ENCODE measurements at places on chromosomes 11 and 22.

DNA sequence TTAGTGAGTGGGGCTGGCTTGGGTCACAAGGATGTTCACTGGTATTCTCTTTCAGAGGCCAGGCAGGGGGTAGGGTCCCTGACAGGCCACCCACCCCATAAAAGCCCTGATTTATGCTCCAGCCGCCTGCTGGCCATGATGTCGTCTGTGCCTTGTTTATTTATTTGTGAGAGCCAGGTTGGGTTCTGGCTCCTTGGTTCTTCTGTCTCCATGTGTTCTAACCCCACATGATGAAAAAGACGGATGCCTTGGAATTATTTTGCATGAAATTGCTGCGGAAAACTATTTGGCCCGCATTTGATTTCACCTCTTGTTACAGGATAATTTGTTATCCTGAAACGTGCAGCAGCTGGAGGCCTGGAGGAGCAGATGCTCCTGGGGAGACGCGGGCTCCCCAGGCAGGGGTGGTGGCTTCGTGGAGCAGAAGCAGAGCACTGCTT is 46.3 kb upstream of the WNT11 start:
- DNase-seq = no peak

- no peak for DNase-seq
Measured at GRCh38 chr22:46964773-46965550, 202.5 kb downstream of the TBC1D22A start.

DNA sequence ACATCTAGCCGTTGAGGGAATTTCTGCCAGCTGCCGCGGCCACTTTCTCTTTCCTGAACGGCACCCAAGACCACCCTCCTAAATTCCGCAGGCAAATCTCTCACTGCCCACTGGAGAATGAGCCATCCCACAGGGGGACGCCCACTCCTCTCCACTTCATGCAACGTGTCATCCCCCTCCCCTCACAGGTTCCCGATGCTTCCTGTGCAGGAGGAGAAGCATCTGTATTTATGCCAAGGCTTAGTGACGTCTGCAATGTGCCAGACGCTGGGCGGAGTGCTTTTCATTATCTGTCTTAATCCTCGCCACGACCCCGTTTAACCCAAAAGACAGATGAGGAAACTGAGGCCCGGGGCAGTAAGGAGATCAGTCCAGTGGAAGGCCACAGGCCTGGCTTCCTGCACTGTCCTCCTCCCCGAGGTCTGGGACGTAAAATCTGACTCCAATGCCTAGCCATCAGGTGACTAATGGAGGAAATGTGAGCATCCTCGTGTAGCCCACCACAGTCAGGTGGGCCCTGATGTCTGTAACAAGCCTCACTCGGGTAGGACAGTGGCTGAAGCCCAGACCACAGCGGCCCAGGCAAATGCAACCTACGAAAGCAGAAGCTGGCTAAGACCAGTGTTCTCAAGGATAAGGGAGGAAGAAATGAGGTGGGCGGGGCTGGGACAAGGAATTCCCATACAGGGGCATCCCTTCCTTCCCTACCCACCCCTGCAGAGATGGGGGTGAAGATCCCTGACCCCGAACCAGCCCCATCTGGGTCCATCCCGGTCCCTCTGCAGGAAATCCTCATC is 23.1 kb downstream of the MN1 start:
- DNase-seq = no peak

GRCh38 chr22:32859743-32860142 is 58.2 kb downstream of the TIMP3 start:
- no peak for DNase-seq

DNA sequence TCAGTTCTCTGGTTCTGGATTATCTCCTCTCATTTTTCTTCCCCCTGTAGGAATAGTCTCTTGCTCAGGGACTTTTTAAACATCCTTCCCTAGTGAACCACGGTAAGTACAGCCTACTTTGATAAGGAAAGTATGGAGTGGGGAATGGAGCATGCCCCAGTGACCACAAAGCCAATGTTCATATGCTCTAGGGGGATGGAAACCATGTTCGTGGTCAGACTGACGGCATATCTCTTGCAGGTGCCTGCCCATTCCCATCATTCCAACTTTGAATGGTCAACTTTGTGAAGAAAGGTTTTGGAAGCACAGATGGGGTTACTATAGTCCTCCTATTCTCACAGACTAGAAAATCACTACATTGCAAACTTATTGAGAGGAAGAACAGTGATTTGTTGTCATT is 332.5 kb upstream of the NCAM1 start:
- DNase-seq = no peak

GRCh38 chr11:111001081-111001430 is 244.5 kb upstream of the POU2AF2 start:
- no peak for DNase-seq

- no peak for DNase-seq
Measured at GRCh38 chr22:20058989-20059770, 20.9 kb upstream of the DGCR8 start.

DNA sequence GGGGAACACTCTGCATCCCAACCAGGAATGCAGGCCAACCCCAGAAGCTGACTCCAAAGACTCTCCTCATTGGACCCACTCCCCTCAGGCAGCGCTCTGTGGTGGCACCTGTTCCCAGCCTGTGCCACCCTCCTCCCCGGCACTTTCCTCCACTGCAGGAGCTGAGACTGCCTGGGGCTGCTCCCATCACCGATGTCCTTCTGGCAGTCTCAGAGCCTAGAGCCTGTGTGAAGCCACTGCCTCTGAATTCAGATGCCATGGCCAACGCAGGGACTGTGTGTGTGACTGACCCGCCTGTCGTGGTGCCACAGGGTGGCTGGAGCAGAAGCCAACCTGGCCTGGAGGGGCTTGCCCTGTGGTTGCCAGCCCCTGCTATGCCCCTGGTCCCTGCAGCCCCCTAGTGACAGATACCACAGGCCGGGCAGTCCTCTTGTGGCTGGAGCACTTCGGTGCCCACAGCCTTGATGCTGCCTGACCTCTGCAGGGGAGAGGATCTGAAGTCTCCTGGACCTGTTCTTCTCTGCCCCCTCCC is 43.2 kb downstream of the TBX1 start:
- no peak for DNase-seq

GRCh38 chr11:93498161-93498560 is 45.0 kb downstream of the SMCO4 start:
- DNase-seq = no peak

DNA sequence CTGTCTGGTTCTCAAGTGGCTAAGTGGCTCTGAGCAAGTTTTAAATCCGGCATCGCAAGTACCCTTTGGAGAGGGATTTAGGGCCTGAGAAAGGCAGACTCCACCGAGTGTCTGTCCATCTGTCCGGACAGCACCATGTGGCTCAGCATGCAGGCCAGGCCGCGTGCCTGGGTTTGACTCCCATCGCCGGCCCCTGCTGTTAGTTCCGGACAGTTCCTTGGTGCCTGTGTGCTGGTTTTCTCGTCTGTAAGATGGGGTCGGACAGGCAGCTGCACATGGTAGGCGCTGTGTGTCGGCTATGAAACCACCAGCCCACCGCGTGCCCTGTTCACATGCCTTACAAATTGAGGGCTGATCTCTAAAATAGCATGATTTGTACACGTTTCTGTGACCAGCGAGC is 31.0 kb downstream of the NUP50 start:
- DNase-seq = no peak

DNA sequence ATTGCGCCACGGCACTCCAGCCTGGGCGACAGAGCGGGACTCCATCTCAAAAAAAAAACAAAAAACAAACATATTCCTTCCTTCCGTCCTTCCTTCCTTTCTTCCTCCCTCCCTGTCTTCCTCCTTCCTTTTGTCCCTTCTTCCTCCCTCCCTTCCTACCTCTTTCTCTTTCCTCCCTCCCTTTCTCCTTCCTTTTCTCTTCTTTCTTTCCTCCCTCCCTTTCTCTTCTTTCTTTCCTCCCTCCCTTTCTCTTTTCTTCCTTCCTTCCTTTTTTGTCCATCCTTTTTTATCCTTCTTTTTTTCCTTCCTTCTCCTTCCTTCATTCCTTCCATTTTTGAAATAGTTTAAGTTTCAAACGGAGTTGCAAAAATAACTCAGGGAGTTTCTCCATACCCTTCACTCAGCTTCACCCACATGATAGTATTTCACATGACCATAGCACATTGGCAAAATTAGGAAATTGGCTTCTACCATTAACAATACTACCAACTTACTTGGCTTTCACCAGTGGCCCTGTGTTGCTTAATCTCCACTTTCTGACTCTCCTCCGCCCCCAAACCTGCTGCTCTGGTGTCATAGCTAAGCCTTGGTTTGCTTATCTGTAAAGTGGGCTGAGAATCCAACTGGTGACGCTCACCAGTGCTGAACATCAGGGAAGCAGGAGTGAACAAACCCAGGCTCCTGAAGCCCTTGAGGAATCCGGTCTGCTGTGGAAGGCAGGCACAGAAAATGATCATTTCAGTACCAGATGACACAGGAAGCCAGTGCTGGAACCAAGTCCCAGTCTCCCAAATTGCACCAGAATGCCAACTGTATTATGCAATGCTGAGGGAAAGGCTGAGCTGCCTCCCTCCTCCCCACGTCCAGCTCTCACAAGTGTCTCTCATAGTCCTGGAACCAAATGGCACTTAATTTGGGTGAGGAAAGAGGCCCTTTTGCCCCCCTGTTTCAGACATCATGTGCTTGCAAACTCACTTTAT is 17.2 kb upstream of the CRYBB3 start:
- no peak for DNase-seq

DNA sequence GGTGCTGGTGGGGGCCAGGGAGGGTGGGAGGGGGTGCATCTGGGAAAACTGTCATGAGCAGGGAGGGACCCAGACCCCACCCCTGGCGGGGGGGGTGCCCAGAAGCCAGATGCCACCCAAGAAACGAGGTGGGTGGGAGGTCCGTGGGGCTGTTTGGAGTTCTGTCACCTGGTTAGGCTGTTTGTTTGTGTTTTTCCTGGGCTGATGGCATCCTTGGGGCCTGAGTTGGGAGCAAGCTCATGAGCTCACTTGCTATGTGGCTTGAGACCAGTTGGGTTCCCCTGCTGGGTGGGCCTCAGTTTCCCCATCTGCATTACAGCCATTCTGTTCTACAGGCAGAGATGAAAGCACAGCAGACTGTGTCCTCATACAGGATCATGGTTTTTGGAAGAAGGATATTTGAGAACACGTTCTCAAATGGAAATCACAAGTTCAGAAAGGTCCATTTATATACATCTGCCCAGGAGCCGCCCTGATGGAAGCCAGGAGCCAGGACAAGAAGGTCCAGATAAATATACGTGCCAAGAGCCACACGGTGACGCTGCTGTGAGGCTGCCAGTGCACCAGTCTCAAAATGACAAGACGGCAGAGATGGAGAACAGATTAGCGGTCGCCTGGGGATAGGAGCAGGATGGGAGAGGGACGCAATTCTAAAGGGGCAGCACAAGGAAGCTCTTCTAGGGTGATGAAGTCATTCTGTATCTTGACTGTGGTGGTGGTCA is 312.9 kb downstream of the MN1 start:
- no peak for DNase-seq

- DNase-seq = no peak
Measured at GRCh38 chr11:68074584-68075352, 35.9 kb downstream of the TCIRG1 start.

GRCh38 chr11:117613521-117613920 is 183.5 kb downstream of the DSCAML1 start:
- no peak for DNase-seq

DNA sequence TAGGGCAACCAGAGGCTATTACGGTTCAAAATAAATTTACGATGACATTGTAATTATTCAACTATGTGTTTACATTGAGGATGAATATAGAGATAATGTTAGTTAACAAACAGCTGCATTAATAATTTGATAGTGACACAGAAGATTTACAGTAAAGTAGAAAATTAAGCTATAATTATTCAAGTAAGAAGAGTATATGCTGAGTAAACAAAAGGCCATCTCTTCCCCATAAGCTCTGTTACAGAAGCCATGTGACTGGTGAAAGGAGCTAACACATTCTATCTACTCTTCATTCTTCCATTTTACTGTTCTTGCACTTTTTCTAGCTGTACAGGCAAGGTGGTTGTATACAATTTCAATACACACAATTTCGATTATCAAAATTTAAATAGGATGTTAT is 54.2 kb downstream of the IMMP1L start:
- no peak for DNase-seq

DNA sequence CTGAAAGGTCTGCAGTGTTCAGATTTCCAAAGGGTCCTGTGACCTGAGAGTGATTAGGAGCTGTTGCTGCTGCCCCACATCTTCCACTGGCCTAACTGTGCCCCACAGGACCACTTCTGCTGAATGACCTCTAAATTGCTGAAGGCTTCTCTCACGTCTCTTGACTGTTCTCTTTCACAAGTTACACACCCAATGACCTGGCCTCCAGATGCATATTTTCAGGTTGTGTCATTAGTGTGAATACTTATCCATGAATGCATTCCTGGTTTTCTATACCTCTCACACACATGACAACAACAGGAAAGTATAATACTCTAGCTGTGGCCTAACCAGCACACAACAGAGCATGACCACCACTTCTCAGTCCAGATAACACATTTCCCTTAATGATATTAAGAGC is 15.4 kb downstream of the PRR14L start:
- DNase-seq = no peak

GRCh38 chr11:96168623-96169022 is 174.4 kb downstream of the MAML2 start:
- DNase-seq = no peak

- no peak for DNase-seq
Measured at GRCh38 chr11:119025978-119026766, 4.5 kb downstream of the SLC37A4 start.

GRCh38 chr11:27621405-27622161 is 78.7 kb downstream of the BDNF start:
- no peak for DNase-seq

GRCh38 chr11:12755510-12756453 is 81.6 kb downstream of the TEAD1 start:
- DNase-seq = no peak

- DNase-seq = no peak
Measured at GRCh38 chr11:71505001-71505400, 22.1 kb upstream of the KRTAP5-7 start.

Measured in stimulated activated CD8-positive, alpha-beta memory T cell treated with anti-CD3 and anti-CD28 coated beads, Interleukin-4, amount 100 ng/mL, for 1 hour (primary cell).